ENCODE measurements at places on chromosomes 6 and 20. TPM values are rescaled to one million over a fixed set of nuclear protein-coding genes. Genes with fewer than 3 reads are reported as not detected.

The ITPR3 gene
- 88.5 TPM for total RNA-seq

The CABLES2 gene
- total RNA-seq: 2.2 TPM

The GRM1 gene
- total RNA-seq: 0.26 TPM

The C6orf47 gene
- total RNA-seq: 19.5 TPM

The BLTP3A gene
- 11.2 TPM for total RNA-seq

The RHAG gene
- total RNA-seq: not detected

The HLA-DOA gene
- 0.11 TPM for total RNA-seq

The IYD gene
- total RNA-seq: under 0.01 TPM

The CST7 gene
- not detected for total RNA-seq

The MRPL14 gene
- total RNA-seq: 56.1 TPM

The SNRPB gene
- total RNA-seq: 79.1 TPM

The MOG gene
- not detected for total RNA-seq

The FRMD1 gene
- total RNA-seq: not detected

The HCRTR2 gene
- not detected for total RNA-seq

The GINS1 gene
- total RNA-seq: 8.3 TPM

The COL10A1 gene
- total RNA-seq: under 0.01 TPM

The ATF6B gene
- total RNA-seq: 21.6 TPM

The FKBP5 gene
- 9.6 TPM for total RNA-seq

The FAM209A gene
- not detected for total RNA-seq

The SLC24A3 gene
- 2.3 TPM for total RNA-seq

The RFX6 gene
- not detected for total RNA-seq

The HSPA12B gene
- total RNA-seq: 0.22 TPM

The GUCA1A gene
- not detected for total RNA-seq

The EYA4 gene
- 0.32 TPM for total RNA-seq

The GNAS-AS1 gene
- 0.39 TPM for total RNA-seq

The HLA-DQA1 gene
- total RNA-seq: not detected

The FOXC1 gene
- total RNA-seq: 88.4 TPM

The ERGIC3 gene
- total RNA-seq: 412 TPM

The LPA gene
- not detected for total RNA-seq

The SLC22A1 gene
- 1.1 TPM for total RNA-seq

The LAMA5 gene
- 4.8 TPM for total RNA-seq

The BTN1A1 gene
- total RNA-seq: not detected

The CD83 gene
- total RNA-seq: 1.4 TPM

The CD93 gene
- total RNA-seq: 0.54 TPM

The SAMD3 gene
- 0.39 TPM for total RNA-seq

The PACRG gene
- total RNA-seq: 0.26 TPM

The MMP24 gene
- 1.4 TPM for total RNA-seq

The LY6G6D gene
- total RNA-seq: not detected

The MCHR2 gene
- total RNA-seq: not detected

The MMS22L gene
- total RNA-seq: 18.8 TPM

The TMEM244 gene
- not detected for total RNA-seq

The HLA-DMB gene
- not detected for total RNA-seq

The JPH2 gene
- total RNA-seq: 0.22 TPM

The CAP2 gene
- 18.5 TPM for total RNA-seq

The EGFL8 gene
- 1.7 TPM for total RNA-seq

The PTPRK gene
- total RNA-seq: 59.2 TPM

The FAM83D gene
- 12.8 TPM for total RNA-seq

The PPIL6 gene
- 6.2 TPM for total RNA-seq

The GHRH gene
- not detected for total RNA-seq

The ANKEF1 gene
- 1.9 TPM for total RNA-seq

The GJA10 gene
- not detected for total RNA-seq
